Stimulated activated CD4-positive, alpha-beta T cell treated with anti-CD3 and anti-CD28 coated beads, TNF-alpha, amount 100 ng/mL, for 48 hours (primary cell): ENCODE measurements at places on chromosomes 4 and X.

GRCh38 chrX:150690126-150690525 lies 3.1 kb upstream of the MTMR1 start:
- no peak for DNase-seq

DNA sequence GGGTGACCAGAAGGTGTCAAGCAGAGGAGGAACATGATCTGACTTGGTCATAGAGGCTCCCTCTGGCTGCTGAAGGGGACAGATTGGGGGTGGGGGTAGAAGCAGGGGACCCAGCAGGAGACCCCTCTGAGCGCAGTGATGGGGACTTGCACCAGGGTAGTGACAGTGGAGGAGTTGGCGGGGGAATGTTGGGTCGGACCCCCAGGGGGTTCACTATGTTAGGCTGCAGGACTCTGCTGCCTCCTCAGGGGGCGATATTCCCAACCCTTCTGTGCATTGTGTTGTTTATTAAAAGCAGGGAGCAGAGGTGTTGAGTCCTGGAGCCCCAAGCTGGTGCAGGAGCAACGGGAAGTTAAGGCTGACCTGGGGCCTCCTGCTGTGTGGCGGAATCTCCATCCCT lies 8.8 kb downstream of the WDR13 start:
- DNase-seq, result no peak

DNA sequence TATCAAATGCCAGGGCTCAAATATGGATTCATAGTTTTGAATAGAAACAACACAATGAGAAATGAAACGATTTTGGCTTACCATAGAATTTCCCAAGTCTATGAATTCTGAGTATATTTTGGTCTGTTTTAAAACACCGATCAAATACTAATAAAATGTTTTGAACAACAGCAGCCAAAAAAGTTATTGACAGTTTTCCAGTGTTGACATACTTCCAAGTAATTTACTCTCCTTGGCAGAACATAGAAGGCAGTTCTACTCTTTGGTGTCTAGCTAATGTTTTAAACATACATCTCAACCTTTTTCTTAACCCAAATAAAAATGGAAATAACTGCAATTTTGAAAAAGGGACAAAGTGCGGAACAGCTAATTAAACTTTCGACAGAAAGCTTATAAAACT lies 1419.8 kb downstream of the ADGRL3 start:
- no peak for DNase-seq

GRCh38 chr4:158203436-158203835 lies 6.8 kb upstream of the TMEM144 start:
- DNase-seq, result no peak

DNA sequence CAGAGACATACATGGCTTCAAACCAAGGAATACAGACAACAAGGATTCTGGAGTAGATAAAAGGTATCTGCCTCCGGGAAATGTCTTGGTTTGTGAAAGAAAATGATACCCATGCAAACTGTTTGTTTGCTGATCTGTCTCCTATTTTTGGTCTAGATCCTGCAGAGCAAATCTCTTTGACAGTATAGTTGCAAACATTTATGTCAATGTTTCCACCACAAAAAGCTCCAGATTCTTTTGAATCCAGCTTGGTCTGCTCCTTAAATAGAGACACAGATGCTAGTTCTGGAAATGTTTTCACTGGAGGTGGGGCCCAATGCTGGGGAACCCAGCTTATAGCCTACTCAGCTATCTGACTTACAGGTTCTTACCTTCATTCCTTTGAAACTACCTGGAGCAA lies 119.7 kb downstream of the ATG4A start:
- no peak for DNase-seq

GRCh38 chr4:42152507-42153504 lies at the start of gene BEND4:
Gene BEND4 (minus strand): TSS chr4:42152655. CDS start chr4:42152143, 512 bp downstream.
- no peak for DNase-seq

- no peak for DNase-seq
Observed at GRCh38 chr4:89009115-89009514, 47.9 kb downstream of the FAM13A start.

GRCh38 chrX:71173440-71173839 lies 28.8 kb downstream of the NLGN3 start:
- no peak for DNase-seq

GRCh38 chrX:69285881-69286564 lies 120.8 kb upstream of the PJA1 start:
- peak; percentile 15 for DNase-seq

DNA sequence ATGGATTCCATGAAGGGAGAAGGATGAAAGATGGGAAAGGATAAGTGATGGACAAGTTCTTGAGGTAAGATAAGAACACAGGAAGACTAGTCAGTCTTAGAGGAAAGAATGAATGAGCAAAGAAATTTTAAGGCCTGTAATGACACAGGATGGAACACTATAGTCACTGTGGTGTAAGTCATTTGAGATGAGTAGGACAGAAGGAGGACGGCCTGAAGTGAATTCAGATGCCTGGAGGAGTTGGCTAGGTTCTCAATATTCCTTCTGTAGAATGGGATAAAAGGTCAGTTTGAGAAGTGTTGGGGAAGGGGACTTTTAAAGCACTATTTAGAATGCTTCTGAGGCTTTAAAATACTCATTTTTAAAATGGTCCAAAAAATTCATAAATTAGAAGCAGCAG lies 3.9 kb downstream of the MSMO1 start:
- no peak for DNase-seq

GRCh38 chrX:39560271-39560670 lies 537.5 kb downstream of the BCOR start:
- no peak for DNase-seq

GRCh38 chr4:147891476-147892115 lies 159.7 kb downstream of the ARHGAP10 start:
- DNase-seq, result no peak

DNA sequence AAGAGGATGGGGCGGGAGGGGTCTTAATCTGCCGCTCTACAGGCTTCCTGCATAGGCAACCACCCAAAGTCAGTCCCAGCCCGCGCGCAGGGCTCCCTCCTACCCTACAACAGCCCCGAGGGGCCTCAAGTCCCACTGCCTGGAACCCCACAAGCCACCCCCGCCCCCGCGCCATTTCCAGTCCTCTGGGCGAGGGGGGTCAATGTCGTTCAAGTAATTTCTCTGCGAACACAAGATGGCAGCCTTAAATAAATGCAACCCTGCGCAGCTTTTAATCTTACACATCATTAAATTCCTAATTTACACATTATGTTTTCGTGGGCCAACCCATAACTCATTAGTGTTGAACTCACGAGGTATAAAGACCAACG lies 92.9 kb downstream of the BCOR start:
- DNase-seq, result no peak

DNA sequence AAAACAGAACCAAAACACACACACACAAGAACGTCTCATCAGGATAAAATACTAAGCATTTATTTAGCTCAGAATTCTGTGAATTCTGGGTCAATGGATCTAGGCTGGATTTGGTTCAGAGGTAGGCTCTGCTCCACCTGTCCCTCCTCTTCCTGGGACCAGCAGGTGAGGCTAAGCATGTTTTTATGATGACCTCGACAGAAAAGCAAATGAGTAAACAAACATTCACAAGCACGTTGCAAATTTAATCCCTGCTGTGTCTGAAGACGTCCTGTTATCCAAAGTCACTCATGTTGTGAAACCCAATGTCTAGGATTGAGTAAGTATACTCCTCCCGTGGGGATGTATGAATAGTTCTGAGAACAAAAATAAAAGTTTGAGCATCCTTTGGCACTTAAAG lies 371.4 kb upstream of the TECRL start:
- no peak for DNase-seq

DNA sequence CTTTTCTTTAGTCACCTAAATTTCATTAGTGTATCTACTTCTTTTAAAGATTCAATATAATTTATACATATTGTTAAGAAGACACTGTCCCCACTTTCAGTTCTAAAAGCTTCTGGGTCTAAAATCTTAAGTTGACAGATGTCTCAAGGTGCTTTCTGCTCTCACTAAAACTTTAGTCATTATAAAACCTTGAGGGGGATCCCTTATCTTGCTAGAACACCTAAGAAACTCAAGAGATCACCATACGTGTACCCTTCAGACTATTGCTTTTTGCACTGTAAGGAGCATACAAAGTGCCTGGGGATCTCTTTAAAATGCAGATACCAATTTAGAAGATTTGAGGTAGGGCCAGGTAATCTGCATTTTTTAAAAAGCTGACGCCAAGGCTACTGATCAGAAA lies 30.1 kb downstream of the CYBB start:
- DNase-seq, result no peak

DNA sequence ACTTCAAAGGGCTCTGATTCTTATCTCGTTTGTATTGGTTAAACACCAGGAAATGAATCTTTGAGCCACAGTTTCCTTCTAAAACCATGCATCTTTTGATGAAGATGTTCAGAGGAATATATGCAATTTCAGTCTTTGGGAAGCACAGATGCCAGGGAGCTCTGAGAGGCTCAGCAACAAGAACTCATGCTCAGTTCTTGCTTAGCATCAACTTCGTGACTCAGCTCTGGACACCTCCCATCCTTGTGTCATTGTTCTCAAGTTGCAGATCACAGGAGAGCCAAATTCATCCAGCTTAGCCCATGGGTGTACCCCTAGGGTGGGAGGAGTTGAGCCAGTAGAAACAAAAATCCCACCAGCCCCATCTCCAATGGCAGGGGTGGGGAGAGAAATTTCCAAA lies 219.6 kb upstream of the MAOA start:
- no peak for DNase-seq

DNA sequence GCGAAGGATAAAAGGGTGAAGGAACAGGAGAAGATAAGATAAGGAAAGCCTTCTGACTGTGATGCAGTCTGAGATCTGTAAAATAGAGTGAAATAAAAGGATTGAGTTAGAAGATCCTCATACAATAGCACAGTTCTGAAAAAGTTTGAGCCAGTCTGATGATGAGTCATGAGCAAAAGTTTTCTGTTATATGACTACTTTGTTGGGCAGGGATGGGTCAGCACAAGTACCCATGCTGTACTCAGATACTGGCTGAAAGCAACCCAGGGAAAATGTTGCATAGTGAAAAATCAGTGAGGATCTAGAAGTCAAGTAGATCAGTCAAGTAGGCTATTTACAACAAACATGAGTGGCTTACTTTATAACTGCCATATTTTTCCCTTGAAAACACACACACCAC lies 253.5 kb downstream of the PCDH10 start:
- no peak for DNase-seq

DNA sequence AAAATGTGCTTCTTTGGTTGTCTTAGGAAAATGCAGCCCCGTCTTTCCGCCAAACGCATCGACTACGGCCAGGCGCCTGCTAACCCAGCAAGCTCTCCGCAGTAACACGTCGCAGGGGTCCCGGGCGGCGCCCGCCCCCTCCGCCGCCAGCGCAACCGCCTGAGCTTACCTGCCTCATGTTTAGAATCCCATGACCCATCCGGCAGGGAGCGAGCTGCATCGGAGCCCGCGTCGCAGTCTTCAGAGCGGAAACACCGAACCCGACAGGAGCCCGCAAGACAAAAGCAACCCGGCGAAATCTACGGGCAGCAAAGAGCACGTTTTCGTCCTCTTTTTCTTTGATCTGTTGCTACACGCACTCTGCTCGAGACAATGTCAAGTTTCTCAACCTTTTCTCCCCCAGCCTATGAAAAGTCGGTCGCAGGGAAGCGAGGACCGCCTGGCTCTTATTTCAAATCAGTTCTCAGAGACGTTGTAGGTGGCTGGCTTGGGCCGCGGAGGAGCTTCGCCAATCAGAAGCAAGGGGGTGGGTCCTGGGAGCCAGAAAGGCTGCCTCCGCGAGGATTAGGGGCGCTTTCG lies at the start of gene MID1:
Gene MID1 (minus strand): TSS at position 465 of the 579 bp plus-strand sequence. CDS start 53,038 bp downstream, outside the sequence.
- no peak for DNase-seq

DNA sequence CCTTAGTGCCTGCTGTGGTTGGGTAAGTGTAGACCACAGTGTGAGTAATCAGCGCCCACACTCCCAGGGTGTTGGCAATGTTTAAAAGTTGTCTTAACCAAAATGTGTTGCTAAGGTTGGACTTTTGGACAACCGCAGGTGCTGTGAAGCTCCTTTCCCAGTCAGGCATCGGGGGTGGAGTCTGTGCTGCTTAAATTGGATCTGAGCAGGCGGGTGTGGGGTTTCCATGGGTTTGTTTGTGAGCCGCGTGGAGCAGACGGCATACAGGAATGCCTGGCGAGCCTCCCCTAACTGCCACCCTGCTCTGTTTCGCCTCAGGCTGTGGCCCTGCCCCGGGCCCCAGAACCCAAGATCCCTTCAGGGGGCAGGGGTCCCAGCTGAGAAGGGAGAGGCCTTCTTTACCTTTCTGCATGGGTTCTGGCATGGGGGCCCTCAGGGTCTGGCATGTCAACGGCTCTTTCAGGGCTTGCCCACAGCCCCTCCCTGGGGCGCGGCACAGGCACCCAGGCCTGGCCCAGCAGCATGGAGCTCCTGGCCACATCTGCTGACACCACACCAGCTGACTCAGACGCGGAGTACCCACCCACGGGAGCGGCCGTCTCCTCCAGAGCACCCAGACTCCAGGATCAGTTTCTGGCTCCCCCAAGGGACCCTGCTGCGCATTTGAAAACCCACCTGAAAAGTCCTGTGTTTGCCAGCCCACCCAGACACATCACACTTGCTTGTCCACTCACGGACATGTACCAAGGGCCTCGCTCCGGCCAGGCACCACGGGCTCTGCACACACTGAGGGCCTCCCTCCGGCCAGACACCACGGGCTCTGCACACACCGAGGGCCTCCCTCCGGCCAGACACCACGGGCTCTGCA lies 5.1 kb upstream of the SPON2 start:
- no peak for DNase-seq
